ENCODE measurements at places on chromosomes 12 and 14.

GRCh38 chr14:52369305-52369801 lies 55.2 kb downstream of the PTGER2 start:
- H3K27me3 ChIP-seq: no peaks in the 10 kb centered on the region
- H3K4me1 ChIP-seq: no peaks in the 10 kb centered on the region
- H3K4me3 ChIP-seq: no peak overlapping the region
- no peak overlapping the region for H3K27ac ChIP-seq
- DNase-seq: no peak

DNA sequence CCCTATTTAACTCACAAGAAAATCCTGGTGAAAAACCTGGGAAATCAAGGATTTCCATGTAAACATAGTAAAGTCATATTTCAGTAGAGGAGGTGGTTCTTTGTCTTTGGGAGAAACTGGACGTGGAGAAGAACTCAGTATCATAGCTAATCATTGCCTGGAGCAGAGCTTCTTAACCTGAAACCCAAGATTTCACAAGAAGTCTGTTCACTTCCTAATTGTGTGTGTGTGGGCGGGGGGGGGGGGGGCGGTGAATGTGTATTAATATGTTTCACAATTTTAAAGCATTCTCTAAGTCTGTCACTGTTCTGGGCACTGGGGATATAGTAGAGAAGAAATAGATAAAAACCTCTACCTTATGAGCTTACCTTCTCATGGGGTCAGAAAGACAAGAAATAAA lies 96.7 kb upstream of the PPP4R3A start:
- no peaks in the 10 kb centered on the region for H3K27me3 ChIP-seq
- DNase-seq: no peak
- peaks cover 3% of the 10 kb centered on the region for H3K36me3 ChIP-seq
- no peak overlapping the region for H3K4me3 ChIP-seq
- H3K27ac ChIP-seq: no peak overlapping the region

GRCh38 chr12:43861015-43861839 lies 25.3 kb downstream of the TMEM117 start:
- H3K27me3 ChIP-seq: no peaks in the 10 kb centered on the region
- no peak overlapping the region for H3K4me3 ChIP-seq
- DNase-seq: no peak
- no peaks in the 10 kb centered on the region for H3K4me1 ChIP-seq

DNA sequence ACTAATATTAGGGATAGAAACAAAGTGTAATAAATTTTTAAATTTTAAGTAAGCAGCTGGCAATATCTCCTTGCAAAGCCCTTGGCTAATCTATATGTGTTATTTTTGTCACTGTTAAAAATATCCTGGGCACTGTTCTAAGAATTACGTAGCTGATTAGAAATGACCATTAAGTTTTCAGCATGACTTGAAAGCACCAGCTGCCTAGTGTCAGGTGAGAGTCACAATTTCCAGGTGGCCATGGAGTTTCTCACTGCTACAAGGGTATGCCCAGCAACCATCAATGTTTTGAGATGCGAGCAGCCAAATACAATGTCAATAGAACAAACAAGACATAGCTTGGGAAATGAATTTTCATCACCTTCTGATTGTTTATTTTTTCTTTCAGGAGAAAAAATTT lies 23.3 kb upstream of the GYS2 start:
- H3K27me3 ChIP-seq: no peaks in the 10 kb centered on the region
- no peak overlapping the region for H3K27ac ChIP-seq
- no peaks in the 10 kb centered on the region for H3K36me3 ChIP-seq
- H3K4me1 ChIP-seq: no peaks in the 10 kb centered on the region
- H3K4me3 ChIP-seq: no peak overlapping the region
- DNase-seq: peak; percentile 36

DNA sequence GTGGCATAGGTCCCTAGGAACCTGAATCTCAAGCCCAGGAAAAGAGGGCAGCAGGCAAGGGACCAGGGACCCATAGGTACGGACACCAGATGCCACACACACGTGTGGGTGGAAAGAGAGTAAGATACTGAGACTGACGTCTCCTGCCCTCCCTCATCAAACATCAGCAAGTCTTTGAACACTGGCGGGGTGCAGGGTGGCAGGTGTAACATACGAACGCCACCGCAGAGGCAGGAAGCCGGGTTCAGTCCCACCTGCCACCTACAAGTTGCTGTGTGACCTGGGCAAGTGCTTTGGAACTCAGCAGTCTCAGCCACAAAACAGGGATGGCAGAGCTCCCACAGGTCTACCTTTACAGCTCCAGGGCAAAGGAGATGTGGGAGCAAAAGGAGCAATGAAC lies 11.1 kb downstream of the ACTN1 start:
- H3K27me3 ChIP-seq: no peaks in the 10 kb centered on the region
- no peak overlapping the region for H3K27ac ChIP-seq

DNA sequence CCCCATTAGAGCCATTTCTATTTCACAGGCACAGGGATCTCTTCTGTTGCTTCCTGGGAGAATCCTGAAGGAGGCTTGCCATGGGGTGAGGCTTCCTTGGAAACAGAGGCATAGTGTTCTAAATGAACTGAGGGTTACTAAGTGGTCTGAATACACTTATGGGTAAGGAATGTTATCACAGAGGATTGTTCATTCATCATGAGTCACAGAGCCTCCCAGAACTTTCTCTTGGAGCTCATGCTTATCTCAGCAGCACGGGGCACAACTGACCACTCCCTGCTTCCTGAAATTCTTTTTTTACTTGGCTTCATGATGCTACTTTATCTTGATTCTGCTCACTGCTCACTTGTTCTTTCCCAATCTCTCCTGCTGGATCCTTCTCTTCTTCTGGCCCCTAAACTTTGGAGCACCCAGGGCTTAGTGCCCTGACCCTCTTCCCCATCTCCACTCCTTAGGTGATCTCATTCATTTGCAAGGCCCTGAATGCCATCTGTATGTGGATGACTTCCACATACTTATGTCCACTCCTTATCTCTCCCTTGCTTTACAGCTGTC lies 57.9 kb downstream of the ANO6 start:
- DNase-seq: no peak
- H3K36me3 ChIP-seq: no peaks in the 10 kb centered on the region
- H3K4me3 ChIP-seq: no peak overlapping the region
- H3K4me1 ChIP-seq: peaks cover 2% of the 10 kb centered on the region
- no peak overlapping the region for H3K27ac ChIP-seq
- no peaks in the 10 kb centered on the region for H3K27me3 ChIP-seq

DNA sequence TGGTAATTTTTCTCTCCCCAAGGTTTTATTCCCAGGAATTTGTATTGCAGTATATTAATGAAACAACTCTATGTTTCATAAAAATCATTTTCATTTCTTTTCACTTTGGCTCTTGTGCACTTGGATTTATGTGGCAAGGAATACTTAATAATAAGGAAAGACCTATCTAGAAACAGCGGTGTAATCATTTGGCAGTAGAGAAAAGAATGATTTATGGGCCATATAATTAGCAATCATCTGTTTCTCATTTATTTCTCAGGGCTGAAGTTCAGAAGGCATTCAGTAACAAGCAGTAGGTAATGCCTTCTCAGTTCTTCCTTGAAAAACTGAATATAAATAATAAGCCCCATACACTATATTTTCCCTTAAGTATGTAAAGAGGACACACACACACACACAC lies 172.6 kb downstream of the ANO4 start:
- H3K27me3 ChIP-seq: no peaks in the 10 kb centered on the region
- H3K4me1 ChIP-seq: no peaks in the 10 kb centered on the region
- no peak overlapping the region for H3K27ac ChIP-seq
- no peaks in the 10 kb centered on the region for H3K36me3 ChIP-seq
- no peak for DNase-seq
- no peak overlapping the region for H3K4me3 ChIP-seq

DNA sequence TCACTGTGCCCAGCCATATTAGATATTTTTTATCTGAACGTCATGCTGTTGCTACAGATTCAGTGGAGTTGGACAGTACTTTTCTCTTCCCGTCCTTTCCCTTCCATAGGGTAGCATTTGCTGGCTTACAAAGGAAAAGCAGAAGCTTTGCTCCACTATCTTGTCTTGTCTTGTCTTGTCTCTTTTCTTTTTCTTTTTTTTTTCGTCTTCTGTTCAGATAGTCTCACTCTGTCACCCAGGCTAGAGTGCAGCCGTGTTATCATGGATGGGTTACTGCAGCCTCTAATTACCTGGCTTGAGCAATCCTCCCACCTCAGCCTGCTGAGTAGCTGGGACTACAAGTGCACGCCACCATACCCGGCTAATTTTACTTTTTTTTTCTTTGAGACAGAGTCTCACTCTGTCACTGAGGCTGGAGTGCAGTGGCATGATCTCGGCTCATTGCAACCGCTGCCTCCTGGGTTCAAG lies 21.1 kb downstream of the OR10G3 start:
- no peaks in the 10 kb centered on the region for H3K36me3 ChIP-seq
- H3K27me3 ChIP-seq: no peaks in the 10 kb centered on the region
- DNase-seq: no peak
- H3K4me1 ChIP-seq: peaks cover 7% of the 10 kb centered on the region
- no peak overlapping the region for H3K27ac ChIP-seq
